ENCODE measurements at places on chromosomes 6 and 20. TPM values are rescaled to one million over a fixed set of nuclear protein-coding genes. Genes with fewer than 3 reads are reported as not detected.

DNA sequence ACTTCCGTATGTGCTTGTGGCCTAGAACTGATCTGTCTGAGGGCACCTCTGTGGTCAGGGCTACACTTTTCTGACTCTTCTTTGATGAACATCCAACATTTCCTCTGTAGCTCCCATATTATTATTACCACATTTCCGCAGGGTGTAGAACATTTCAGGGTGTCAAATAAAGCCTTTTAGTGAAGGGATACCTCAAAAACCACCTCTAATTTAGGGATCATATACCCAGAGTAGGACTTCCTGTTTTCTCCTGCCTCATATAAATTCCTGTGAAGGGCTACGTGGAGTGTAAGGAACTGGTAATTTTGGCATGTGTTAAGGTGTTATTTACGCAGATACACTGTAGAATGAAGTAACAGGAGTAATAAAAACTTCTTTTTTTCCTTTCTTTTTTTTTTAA, 5.5 kb upstream of the MUC22 start:
- DNase-seq, result no peak

- no peak for DNase-seq
These were observed 679.5 kb downstream of the MAFB start for GRCh38 chr20:40009542-40009941.

DNA sequence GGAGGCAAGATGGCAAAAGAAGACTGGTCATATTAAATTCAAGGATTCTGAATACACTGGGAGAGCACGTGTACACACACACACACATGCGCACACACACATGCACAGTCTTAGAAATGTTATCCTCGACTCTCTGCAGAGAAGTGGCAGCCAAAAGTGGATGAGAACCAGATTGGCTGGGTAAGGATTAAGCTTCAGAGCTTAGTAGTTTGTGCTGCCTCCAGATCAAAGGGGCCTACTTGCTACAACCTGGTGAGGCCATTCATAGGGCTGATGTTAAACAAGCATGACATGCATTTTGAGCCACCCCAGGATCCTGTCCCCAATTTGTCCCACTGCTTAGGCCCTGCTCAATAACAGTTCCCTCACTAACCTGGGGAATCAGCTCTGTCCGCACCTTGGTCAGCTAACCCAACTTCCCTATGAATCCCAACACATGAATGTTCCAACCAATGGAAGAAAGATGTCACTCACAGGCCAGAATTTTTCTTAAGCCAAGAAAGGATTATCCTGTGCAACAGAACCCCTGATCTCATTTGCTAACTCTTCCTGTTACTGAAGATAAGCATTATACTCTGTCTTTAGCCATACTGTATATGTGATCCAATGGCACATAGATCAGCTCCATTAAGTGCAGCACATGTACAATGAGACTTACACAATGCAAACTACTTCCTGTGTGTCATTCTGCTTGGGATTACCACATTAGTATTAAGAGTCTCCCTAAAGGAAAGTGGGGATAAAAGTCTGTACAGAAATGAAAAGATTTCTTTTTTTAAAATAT, 31.0 kb downstream of the TOMM6 start:
- no peak for DNase-seq

- no peak for DNase-seq
These were observed 345.1 kb downstream of the BTBD3 start for GRCh38 chr20:12262747-12263146.

- DNase-seq, result no peak
These were observed 4.2 kb downstream of the KCNB1 start for GRCh38 chr20:49478266-49478665.

GRCh38 chr6:19297880-19298279, 539.3 kb upstream of the ID4 start:
- DNase-seq, result no peak

GRCh38 chr6:85640821-85641220, 1.9 kb downstream of the SYNCRIP start:
- DNase-seq, result no peak

GRCh38 chr6:117549611-117550010, 52.7 kb downstream of the GOPC start:
- no peak for DNase-seq

DNA sequence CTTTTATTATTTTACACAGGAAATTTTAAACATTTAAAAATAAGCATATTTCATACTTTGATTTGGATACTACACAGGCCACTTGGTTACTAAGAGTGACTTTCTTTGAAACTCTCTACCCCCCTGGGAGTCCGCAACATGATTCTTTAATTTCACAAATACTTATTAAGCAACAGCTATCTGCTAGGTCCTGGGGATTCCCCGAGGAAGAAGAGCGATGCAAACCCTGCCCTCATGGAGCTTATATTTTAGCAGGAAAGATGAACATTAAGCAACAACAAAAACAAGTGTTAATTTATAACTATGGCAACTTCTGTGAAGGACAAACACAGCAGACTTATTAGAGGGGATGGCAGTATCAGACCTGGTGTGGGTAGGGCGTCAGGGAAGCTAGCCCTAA, 3.9 kb upstream of the ADTRP start:
- DNase-seq, result no peak

GRCh38 chr6:139640921-139641320, 266.5 kb upstream of the CITED2 start:
- no peak for DNase-seq

DNA sequence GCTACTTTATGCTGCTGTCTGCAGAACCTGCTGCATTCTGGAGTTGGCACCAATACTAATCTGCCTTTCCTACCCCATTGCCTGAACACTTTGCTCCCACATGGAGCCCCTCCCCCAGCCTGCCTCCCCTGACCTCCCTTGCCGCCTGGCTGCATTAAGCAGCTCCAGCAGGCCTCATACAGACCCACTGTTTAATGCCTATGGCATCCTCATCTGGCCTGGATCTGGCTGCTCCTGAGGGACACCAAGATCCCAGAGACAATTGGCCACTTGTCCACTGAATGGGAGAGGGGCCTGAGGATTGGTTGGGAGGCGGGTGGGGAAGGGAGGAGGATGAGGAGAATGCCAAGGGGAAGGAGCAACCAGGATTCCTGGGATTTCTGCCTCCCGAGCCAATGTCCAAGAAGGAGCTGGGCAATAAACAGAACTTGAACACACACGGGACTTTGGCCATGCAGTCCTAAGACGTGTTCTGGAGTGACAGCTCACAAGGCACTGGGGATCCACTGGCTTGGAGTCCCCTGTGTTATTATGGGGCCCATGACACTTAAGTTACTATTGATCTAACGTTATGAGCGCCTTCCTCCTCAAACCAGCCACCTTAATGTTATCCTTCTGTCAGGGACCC, 10.4 kb upstream of the KCNK5 start:
- no peak for DNase-seq

GRCh38 chr6:26602262-26602661, 5.5 kb downstream of the ABT1 start:
- DNase-seq, result no peak

Gene SRSF12
- total RNA-seq, result 0.30 TPM

Gene ZNF184
- 4.5 TPM for total RNA-seq

Gene KCNQ2
- not detected for total RNA-seq

Gene HLA-DMA
- total RNA-seq, result 6.4 TPM

Gene TNFRSF6B
- total RNA-seq, result not detected
